ENCODE measurements at places on chromosomes 12 and 14. TPM values are rescaled to one million over a fixed set of nuclear protein-coding genes. Genes with fewer than 3 reads are reported as not detected.

GRCh38 chr12:62774794-62775193 is 160.2 kb downstream of the PPM1H start:
- DNase-seq: no peak

DNA sequence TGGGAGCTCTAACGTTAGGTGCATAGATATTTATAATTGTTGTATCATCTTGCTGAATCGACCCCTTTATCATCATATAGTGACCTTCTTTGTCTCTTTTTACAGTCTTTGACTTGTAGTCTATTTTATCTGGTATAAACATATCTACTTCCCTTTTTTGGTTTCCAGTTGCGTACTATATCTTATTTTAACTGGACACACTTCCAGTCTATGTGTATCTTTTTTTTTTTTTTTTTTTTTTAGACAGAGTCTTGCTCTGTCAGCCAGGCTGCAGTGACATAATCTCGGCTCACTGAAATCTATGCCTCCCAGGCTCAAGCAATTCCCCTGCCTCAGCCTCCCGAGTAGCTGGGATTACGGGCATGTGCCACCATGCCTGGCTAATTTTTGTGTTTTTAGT is 41.9 kb upstream of the ZFP36L1 start:
- no peak for DNase-seq

GRCh38 chr12:24152270-24152669 is 202.8 kb upstream of the SOX5 start:
- no peak for DNase-seq

GRCh38 chr12:47754881-47755280 is 3.8 kb downstream of the RAPGEF3 start:
- no peak for DNase-seq

Gene CHST11
- total RNA-seq: 21.8 TPM

DNA sequence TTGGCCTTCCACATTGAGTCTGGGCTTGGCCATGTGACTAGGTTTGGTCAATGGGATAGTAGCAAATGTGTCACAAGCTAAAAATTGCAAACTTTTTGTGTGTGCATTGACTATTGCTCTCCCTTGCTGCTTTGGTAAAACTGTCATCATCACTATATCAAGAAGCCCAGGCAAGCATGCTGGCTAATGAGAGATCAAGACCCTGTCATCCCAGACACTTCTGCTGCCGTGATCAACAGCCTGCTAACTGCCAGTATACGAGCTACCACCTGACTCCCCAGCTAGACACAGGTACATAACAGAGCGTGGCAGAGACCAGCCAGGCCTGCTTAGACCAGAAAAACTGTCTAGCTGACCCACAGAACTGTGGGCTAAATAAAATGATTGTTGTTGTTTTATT is 456.7 kb upstream of the DCN start:
- DNase-seq: no peak

Gene DIO3
- not detected for total RNA-seq

Gene LBHD2
- not detected for total RNA-seq

- no peak for DNase-seq
These were observed 426.8 kb downstream of the VRK1 start for GRCh38 chr14:97224016-97224415.

Gene NRXN3
- total RNA-seq: 0.92 TPM

Gene DTX1
- total RNA-seq: 0.34 TPM

DNA sequence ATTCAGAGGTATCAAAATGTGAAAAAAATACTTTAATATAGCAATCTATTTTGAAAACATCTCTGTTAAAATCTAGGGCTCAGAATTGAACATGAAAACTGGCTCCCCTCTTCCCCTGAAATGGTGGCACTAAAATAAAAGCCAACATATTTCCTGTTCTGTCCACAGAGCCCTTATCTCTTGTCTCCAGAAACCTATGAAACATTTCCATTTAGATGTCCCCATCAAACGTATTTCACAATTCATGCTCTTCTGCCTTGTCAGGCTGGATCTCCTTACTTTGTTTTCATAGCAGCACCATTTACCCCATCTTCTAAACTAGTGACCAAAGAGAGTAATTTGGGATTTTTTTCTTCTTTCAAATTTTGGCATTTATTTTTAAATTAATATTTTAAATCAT is 42.4 kb downstream of the PDE3A start:
- no peak for DNase-seq

GRCh38 chr12:4956054-4956453 is 46.3 kb downstream of the KCNA1 start:
- DNase-seq: no peak

- no peak for DNase-seq
These were observed 417.6 kb downstream of the PCNX1 start for GRCh38 chr14:71324767-71325272.

Gene OVCH1
- not detected for total RNA-seq

GRCh38 chr14:101843038-101843437 is 81.5 kb downstream of the PPP2R5C start:
- no peak for DNase-seq

GRCh38 chr14:51367600-51367931 is 127.5 kb downstream of the TMX1 start:
- no peak for DNase-seq

DNA sequence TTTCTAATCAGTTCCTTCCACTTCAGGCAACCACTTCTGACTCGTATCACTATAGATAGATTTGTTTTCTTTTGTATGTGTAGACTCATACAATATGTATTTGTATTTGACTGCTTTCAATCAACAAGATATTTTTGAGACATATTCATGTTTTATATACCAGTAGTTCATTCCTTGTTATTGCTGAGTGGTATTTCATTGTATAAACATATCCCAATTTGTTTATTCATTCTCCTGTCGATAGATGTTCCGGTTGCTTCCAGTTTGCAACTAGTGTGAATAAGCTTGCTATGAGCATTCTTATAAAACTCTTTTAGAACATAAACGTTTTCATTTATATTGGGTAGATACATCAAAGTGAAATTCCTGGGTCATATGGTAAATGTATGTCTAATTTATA is 119.2 kb downstream of the FIGNL2 start:
- no peak for DNase-seq

DNA sequence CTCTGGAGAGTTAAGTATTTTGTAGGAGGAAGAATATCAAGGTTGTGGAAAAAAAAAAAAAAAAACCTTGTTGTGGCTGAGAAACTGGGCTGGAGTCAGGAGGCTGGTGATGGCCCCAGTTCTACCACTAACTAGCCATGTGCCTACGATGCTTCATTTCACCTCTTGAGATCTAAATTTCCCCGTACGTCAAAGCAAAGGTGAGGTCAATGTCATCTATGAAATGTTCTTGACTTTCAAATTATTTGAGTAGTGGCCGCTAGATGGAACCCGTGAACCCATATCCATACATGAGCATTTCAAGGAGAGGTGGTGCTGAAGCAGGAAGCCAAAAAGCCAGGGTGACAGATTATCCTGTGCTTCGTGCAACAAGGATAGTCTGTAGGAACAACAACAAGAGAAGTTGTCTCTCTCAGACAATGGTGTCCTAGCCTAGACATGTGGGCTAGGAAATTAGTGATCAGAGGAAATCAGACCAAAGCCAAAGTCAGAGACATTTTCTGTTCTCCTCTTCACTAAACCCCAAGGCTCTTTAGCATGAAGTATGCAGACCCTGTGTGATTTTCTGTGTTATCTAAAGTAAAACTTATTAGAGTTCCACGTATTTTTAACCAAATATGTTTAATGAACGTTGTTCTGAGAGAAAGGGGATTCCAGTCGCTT is 95.5 kb upstream of the ETV6 start:
- peak; percentile 34 for DNase-seq

- no peak for DNase-seq
These were observed 242.5 kb downstream of the ADGRD1 start for GRCh38 chr12:131196220-131196619.

Gene CCDC196
- total RNA-seq: not detected

Gene STAC3
- total RNA-seq: 0.58 TPM

DNA sequence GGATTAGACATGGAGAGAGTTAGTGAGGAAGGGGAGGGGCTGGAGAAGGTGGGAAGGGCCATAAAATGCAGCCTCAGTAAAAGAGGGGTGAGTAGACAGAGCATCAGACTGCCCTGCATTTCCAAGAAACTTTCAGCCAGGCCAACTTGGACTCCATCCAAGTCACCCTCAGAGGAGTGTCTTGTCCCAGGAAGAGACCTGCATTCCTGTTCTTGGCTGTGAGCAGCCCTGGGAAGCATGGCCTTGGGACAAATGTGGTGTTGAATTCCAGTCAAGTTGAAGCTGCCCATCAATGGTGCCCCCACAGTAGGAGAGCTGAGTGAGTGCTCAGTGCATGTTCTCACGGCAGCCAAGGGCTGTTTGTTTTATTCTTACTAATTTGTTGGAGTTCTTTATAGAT is 35.0 kb upstream of the TUNAR start:
- no peak for DNase-seq

DNA sequence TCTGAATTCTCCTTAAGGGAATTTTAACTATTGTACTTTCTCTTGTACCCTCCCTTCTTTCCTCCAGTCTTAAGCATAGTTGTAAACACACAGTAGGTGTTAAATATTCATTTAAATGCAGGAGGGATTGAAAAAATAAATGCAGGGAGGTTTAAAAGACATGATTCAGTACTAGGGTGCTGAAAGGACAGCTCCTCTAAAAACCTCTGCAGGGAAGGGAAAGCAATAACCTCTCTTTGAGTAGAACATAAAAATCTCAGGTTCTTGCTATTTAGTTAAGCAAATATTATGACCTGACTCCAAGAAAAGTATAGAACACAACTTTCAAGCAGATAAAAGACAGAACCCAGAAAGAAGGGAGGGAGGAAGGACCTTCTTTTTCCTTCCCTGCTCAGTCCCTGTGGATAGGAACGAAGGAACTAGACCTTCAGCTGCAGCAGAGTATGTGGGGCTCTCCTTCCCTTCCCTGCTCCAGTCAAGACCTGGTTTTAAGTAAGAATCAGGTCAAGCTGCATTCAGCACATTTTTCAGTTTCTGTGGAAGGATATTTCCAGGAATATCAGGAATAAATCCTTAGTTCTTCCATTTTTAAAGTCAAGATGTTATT is 4.7 kb downstream of the MAP3K9 start:
- DNase-seq: no peak

Gene CCDC197
- not detected for total RNA-seq

Gene PZP
- total RNA-seq: 0.24 TPM

- no peak for DNase-seq
These were observed 5.4 kb upstream of the KRT72 start for GRCh38 chr12:52606581-52607218.

Gene ADAM21
- total RNA-seq: 0.19 TPM
